AG04450 (cell line): ENCODE measurements at places on chromosomes 7 and 10.
A peak's percentile ranks its signal among the peaks of the same experiment; 100 is the strongest.

DNA sequence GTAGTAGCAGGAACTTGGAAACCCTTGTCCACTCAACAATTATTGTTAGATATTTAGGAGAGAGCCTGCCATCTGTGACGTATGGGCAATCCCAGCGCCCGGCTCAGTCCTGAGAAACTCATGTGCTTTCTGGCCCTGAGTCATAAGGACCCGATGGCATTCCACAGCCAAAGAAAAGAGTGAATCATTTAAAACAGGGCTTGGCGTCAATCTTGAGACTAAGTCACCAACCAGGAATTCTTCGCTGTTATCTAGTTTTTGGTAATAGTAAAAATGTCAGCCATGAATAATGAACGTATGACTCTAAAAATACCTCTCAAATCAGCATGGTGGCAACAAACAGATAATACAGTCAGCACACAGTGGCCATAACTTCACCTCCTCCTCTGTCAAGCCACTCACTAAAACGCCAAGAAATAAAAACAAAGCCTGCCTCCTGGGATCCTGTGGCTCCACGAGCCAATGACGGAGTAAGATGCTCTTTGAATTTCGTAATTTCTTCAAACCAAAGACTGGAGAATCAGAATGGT is 140.8 kb downstream of the ADAM12 start:
- DNase-seq: peak; percentile 93

DNA sequence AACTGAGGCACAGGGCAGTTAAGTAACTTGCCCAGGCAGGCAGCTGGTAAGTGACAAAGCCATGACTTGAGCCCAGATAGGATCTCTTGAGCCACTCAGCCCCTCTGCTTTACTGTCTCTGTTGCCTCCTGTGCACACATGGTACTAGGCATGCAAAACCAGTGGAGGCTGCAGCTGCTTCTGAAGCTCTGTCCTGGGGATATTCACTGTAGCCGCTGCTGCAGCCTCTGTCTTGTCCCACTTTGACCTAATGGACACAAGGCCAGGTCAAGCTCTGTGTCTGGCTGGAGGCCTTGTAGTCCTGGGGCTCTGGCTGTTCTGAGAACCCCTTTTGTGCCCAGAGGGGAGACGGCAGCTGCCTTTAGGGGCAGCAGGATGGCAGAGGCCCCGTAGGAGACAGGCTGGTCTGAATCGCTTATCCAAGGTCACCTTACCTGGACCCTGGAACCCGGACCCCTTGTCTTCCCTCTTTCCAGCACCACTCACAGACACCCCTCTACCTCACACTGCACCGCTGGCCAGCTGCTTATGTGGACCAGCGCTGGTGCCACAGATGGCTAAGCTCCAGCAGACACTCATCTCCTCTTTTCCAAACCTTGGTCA is 57.6 kb downstream of the TSPAN15 start:
- no peak for DNase-seq

DNA sequence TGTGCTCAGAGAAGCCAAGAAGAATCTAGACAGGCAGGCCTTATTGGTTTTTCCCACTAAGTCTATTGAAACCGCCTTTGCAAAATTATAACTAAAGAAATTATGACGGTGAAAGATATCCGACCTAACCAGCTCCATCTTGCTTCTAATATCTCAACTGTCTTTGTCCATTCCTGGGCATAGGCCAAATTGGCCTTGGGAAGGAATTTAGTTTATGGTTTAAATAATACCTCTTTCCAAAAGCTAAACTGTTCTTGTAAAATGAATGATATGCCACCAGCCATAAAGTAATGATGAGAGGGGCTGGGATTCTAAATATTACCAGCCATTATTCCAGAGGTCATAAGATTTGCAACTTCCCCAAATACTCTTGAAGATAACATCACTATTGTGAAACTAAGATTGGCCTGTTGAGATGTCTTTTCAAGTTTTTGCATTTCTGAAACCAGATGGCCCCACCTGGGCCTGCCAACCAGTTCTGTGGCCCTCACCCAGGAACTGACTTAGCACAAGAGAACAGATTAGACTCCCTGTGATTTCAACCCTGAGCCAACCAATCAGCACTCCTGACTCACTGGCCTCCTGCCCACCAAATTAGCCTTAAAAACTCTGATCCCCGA is 41.2 kb upstream of the SLC35G1 start:
- DNase-seq: no peak

GRCh38 chr10:96987842-96988175 is 155.7 kb downstream of the LCOR start:
- DNase-seq: no peak

GRCh38 chr10:46031648-46032532 is 1.5 kb upstream of the NCOA4 start:
- DNase-seq: no peak
